HAP-1 (cell line): ENCODE measurements at places on chromosomes 13 and 19.

DNA sequence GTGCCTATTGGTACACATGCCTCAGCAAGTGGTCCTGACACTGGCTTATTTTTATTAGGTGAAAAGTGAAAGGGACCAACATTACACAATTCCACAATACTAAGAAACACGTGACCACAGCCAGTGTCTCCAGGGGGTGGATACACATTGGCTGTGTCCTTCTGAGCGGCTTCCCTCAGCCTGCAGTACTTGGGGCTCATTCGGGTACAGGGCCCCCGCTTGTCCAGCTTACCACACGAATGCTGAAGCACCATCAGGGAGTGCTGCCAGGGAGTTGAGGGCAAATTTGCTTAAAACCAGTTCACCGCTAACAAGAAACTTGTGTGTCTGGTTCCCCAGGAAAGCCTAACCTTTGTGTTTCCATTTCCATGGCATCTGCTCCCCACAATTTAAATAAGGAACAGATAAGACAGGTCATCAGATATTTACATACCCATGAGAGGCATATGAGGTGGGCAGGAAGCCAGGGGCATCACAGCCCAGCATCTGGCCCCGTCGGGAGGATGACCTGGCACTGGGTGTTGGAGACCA is 23.3 kb downstream of the PBX4 start:
- DNase-seq: no peak

DNA sequence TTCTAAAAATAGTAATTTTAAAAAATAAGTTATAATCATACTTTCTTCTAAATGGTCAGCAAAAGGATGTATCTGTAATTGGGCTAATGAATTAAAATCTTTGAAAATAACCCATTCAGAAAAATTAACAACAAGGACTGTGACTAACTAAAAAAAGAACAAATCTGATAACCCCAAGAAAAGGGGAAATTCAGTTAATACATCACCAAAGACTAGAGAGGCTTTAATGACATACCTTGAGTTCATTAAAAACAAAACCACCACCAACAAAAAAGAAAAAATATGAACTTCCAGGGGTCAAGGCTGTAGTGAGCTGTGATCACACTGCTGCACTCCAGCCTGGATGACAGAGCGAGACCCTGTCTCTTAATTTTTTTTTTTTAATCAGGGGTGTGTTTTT is 121.8 kb downstream of the TBC1D4 start:
- no peak for DNase-seq

- no peak for DNase-seq
Measured at GRCh38 chr13:23612182-23612581, 42.0 kb downstream of the TNFRSF19 start.

DNA sequence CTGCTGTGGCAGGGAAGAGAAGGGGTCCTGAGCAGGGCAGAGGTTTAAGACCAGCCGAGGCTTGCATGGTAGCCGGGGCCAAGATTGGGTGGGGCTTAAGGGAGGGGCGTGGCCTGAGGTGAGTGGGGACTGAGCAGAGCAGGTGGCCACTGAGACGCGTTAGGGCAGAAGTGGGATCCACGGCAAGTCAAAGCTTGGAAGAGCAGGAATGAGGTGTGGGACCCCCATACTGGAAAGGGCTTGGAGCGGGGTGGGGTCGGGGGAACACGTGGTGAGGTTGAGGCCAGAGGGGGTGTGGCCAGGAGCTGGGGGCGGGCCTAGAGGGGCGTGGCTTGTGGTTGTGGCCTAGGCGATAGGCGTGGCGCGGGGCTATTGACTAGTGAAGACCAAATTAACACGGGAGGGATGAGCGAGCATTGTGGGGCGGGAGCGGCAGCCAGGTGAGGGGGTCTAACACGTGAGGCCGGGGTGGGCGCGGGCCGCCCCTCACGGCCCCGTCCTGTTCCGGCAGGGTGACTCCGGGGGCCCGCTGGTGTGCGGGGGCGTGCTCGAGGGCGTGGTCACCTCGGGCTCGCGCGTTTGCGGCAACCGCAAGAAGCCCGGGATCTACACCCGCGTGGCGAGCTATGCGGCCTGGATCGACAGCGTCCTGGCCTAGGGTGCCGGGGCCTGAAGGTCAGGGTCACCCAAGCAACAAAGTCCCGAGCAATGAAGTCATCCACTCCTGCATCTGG is 3.3 kb downstream of the CFD start:
- DNase-seq: peak; percentile 75

- DNase-seq: no peak
Measured at GRCh38 chr19:17550076-17550667, 5.3 kb upstream of the COLGALT1 start.

DNA sequence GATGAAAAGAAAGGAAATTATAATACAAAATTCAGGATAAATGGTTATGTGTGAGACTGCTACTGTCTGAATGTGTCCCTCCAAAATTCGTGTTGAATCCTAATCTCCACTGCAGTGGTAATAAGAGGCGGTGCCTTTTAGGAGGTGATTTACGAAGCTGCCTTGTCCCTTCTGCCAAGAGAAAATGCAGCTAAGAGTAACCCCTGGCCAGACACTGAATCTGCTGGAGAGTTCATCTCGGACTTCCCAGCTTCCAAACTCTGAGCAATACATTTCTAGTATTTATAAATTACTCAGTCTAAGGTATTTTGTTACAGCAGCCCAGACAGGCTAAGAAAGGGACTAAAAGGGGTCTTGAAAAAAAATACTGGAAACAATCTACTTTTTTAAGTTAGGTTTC is 152.6 kb downstream of the KLF12 start:
- no peak for DNase-seq

DNA sequence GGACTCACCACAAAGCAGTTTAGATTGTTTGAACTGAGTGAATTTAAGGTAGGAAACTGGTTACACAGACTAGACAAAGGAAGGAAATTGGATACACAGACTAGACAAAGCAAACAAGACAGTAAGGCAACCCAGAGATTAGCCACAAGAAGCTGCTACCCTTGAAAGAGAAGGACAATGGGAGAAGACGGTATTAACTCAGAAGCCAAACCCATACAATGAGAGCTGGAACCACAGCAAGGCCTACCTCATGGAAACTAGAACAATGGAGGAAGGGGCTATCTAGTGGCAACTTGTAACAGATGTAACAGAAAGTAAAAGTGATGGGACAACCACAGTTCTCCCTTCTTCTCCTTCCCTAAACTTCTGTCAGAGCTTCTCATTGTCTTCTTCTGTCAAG is 410.9 kb upstream of the SPRY2 start:
- DNase-seq: no peak

DNA sequence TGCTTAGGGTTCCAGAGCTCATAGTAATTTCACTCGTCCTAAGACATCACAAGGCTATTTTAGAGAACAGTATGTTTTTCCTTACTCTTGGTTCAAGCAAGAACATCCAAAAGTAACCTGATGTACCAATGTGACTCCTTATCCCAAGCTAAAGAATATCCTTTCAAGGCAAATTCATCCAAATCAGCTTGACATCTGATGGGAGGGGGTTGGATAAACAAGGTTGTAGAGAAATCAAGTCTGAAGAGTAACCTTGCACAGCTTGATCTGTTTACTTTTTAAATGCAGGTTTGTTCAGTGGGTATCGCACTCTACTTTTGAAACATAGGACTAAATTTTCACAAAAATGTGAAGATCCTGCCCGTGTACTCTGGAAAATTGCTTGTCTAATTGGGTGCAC is 201.2 kb downstream of the GGACT start:
- no peak for DNase-seq

DNA sequence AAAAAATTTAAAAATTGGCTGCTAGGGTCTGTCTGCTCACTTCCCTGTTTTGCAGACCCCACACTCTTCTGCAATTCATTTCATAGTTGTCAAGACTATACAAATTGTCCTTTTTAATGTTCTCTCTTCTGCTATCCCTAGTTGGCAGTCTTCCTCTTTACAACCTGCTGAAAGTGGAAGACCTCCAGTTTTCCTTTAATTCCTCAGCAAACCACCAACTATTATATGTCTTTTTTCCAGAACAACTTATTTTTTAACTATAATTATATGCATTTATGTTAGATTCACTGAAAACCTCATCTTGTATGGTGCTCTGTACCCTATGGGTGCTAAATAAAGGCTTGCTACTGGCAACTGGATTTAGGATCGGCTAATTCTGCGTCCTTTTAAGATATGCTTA is 1.1 kb upstream of the PHF11 start:
- DNase-seq: no peak

GRCh38 chr13:106958621-106959048 is 390.7 kb upstream of the ARGLU1 start:
- DNase-seq: no peak

DNA sequence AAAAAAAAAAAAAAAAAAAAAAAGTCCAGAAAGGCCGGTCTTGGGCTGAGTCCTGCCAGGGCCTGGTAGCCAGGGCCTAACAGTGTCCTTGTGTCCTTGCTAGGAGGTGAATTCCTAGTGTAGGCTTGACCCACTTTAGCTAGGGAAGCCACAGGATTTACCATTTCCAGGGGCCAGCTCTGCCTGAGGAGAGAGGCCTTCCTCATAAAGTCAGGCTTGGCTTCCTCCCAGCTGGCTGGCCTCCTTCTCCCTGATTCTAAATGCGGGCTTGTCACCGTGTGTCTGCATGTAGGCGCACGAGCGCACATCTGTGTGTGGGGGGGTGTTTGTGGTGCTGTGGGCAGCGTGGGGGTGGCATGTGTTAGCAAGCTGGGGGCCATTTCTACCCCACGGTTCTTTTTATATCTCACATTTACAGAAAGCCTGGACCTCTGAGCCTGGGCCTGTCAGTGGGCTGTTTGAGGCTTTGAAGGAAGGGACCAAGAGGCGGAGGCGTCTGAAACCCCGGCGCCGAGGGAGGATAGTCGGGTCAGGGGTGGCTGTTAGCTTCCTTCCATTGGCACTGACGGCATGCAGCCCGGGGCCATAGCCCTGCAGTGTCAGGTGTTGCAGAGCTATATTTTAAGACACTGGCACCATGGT is 31.7 kb downstream of the IER2 start:
- DNase-seq: no peak

DNA sequence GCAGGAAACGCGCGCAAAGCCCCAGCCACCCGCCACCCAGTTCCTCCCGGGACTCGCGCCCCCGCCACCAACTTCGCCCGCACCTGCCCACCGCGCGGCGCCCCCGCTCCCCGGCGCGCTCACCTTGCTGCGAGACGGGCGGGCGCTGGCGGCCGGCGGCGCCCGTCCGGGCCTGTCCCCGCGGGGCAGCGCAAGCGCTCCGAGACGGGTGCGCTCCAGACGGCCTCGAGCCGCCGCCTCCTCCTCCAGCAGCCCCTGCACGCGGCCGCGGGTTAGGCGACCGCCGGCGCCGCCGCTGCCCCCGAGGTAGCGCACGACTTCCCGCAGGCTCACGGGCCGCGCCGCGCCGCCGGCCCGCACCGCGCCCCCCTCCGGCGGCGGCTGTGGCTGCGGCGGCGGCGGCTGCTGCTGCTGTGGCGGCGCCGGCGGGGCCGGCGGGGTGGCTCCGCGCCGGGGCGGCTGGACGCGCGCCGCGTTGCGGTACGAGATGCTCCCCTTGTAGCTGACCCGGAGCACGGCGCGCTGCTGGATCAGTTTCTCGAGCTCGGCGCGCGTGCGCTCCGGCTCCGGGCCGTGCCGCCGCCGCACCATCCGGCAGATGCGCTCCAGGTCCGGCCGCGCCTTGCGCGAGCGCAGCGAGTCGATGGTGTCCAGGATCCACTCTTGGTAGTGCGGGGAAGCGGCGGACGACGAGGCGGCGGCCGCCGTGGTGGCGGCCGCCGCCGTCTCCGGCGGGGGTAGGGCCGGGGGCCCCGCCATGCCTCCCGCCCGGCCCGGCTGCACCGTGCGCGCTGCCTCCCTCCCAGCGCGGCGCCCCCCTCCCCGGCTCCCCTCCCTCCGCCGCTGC is 666 bp downstream of the SAMD1 start:
- peak; percentile 70 for DNase-seq

- no peak for DNase-seq
Measured at GRCh38 chr13:25351404-25351803, 20.4 kb upstream of the ATP8A2 start.

DNA sequence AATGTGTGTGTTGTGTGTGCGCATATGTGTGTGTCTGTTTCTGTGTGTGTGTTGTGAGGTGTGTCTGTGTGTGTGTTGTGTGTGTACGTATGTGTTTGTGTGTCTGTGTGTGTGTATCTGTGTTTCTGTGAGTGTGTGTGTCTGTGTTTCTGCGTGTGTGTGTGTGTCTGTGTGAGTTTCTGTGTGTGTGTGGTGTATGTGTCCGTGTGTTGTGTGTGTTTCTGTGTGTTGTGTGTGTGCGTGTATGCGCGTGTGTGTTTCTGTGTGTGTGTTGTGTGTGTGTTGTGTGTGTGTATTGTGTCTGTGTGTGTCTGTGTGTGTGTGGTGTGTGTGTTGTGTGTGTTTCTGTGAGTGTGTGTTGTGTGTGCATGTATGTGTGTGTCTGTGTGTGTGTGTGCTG is 38.9 kb upstream of the KL start:
- no peak for DNase-seq

GRCh38 chr13:95253033-95253432 is 48.2 kb downstream of the ABCC4 start:
- DNase-seq: no peak

GRCh38 chr13:32299893-32300292 is 15.3 kb downstream of the ZAR1L start:
- DNase-seq: no peak

DNA sequence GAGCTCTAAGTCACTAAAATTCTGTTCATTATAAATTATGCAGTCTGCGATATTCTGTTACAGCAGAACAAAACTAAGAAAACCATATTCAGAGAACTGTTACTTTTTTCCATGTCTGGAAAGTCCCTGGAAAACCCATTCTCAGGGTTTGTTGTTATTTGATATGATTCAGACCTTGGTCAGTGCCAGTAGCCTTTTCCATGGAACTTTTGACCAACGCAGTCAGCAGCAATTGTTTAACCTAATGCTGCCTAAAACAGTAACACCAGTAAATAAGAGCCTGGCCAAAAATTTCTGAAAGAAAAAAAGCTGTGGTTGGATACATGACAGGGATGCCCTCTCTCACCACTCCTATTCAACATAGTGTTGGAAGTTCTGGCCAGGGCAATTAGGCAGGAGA is 402.7 kb downstream of the TBC1D4 start:
- DNase-seq: no peak

- DNase-seq: no peak
Measured at GRCh38 chr13:34748596-34748995, 193.5 kb upstream of the NBEA start.

- DNase-seq: peak; percentile 92
Measured at GRCh38 chr19:48325265-48325910, at the start of gene EMP3. Gene EMP3 (plus strand): TSS chr19:48325552. CDS start chr19:48326845, 1,293 bp downstream.

DNA sequence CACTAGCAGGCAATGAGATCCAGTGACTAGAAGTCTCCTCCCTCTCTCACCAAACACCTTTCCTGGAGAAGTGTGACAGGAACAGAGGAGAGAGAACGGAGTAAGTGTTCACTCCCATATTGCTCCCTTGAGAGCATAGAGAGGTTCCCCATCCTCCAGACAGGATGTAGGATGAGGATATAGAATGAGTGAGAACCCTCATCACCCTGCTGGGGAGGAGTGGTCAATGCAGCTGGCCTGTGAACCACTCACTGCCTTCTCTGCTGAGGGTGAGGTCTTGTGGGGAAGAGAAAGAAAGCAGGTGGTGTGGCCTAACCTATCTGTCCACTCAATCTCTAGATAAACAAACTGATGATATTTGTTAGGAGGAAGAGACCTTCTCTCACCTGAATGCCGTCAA is 386.6 kb downstream of the PCDH20 start:
- DNase-seq: no peak

- DNase-seq: peak; percentile 67
Measured at GRCh38 chr13:107864543-107865317, 350.6 kb downstream of the LIG4 start.

- DNase-seq: no peak
Measured at GRCh38 chr13:76904507-76904906, 18.3 kb upstream of the KCTD12 start.
